Activated T-helper 17 cell treated with anti-CD3 and anti-CD28 coated beads, Interleukin-2, amount 50 U/mL, for 72 hours (primary cell): ENCODE measurements at places on chromosomes 3 and 15.

DNA sequence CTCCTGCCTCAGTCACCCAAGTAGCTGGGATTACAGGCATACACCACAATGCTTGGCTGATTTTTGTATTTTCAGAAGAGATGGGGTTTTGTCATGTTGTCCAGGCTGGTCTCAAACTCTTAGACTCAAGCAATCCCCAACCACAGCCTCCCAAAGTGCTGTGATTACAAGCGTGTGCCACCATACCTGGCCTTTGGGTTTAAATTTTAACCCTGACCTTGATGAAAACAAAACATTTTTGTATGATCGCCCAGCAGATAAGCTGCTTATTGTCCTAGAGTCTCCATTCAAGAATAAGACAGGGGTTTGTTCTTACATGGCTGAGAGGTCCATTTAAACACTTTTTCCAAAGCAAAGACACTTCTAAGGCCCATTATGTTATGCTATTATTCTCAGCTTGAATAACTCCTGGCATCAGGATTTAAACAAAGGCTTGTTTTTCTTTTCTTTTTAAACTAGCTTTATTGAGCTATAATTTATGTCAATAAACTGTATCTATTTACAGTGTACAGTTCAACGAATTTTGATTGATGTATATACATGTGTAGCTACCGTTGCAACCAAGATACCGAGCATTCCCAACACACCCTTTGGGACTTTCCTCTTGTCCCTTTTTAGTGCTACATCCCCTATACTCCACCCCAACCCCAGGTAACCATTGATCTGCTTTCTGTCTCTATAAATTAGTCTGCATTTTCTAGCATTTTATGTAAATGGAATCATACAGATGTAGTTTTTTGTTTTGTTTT is 1.4 kb upstream of the MUC13 start:
- ATAC-seq = no peak

GRCh38 chr15:36905908-36906307 is 194.4 kb downstream of the MEIS2 start:
- no peak for ATAC-seq

GRCh38 chr15:70112074-70112395 is 14.3 kb upstream of the TLE3 start:
- no peak for ATAC-seq

GRCh38 chr3:154244644-154245043 is 79.6 kb downstream of the DHX36 start:
- no peak for ATAC-seq

GRCh38 chr3:45437383-45437782 is 49.0 kb downstream of the LARS2 start:
- ATAC-seq = no peak

- ATAC-seq = no peak
These were observed 38.0 kb upstream of the RFTN1 start for GRCh38 chr3:16551342-16551976.

DNA sequence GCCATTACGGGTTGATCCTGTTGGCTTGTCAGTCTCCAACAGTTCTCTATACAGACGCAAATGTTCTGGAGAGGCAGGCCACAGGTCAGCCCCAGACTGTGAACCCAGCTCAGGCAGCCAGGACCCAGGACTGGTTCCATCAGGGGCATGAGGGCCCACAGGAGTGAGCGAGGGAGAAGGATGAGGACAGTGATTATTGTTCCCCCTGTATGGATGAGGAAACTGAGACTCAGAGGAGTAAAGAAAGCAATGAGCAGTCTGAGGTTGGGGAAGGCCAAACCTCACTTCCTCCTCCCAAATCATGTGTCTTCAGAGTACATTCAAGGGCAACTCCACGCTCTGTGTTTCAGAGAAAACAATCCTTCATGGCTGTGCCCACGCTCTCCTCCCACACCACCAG is 121.9 kb downstream of the RPLP1 start:
- peak; percentile 59 for ATAC-seq

GRCh38 chr3:45807681-45808540 is 11.6 kb upstream of the SLC6A20 start:
- ATAC-seq = no peak

DNA sequence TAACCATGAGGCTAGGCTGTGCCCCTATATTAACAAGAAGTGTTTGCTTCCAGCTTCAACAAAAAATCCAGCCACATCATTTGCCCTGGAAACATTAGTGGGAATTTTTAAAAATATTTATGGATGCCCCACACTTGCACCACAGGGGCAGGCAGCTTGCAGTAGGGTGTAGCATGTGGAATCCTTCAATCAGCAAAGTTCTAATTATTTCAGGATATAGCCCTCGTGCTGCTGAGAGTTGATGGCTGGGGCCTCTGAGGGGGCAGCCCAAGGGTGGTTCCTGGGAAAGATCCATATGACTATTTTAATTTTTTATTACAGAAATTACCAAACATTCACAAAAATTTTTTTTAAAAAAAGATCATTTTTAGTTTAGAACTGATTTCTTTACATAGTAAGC is 35.1 kb upstream of the LMCD1 start:
- no peak for ATAC-seq
